Spleen (tissue), 13 donors: ENCODE measurements at places on chromosomes 13 and 19. TPM values are rescaled to one million over a fixed set of nuclear protein-coding genes. Genes with fewer than 3 reads are reported as not detected.
A peak's percentile ranks its signal among the peaks of the same experiment; 100 is the strongest.

GRCh38 chr13:48178126-48178525 lies 54.9 kb upstream of the ITM2B start:
- no peak for DNase-seq

GRCh38 chr13:99481366-99481765 lies 19.9 kb upstream of the TM9SF2 start:
- DNase-seq: no peak

- DNase-seq: no peak
These were observed 22.1 kb downstream of the WTIP start for GRCh38 chr19:34503531-34504272.

DNA sequence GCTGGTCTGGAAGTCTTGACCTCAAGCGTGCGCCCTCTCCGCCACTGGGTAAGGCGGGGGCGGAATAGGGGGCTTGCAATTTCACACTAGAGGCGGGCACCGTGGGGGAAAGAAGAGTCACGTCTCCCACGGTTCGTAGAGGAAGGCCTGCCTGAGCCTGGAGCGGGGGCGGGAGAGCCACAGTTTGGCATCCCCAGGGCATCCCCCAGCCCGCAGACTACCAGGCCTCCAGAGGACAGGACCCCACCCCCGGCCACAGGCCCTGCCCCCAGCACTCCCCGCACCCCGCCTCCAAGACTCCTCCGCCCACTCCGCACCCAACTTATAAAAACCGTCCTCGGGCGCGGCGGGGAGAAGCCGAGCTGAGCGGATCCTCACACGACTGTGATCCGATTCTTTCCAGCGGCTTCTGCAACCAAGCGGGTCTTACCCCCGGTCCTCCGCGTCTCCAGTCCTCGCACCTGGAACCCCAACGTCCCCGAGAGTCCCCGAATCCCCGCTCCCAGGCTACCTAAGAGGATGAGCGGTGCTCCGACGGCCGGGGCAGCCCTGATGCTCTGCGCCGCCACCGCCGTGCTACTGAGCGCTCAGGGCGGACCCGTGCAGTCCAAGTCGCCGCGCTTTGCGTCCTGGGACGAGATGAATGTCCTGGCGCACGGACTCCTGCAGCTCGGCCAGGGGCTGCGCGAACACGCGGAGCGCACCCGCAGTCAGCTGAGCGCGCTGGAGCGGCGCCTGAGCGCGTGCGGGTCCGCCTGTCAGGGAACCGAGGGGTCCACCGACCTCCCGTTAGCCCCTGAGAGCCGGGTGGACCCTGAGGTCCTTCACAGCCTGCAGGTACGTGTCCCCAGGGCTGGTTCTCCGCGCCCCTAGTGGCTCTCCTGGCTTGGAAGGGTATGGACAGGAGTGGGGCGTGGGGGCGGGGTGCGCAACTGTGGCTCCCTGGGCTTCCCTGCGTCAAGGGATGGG lies at the start of gene ANGPTL4:
ANGPTL4 (plus strand) TSS at position 353 of the 969 bp plus-strand sequence; CDS start at position 520, 167 bp downstream.
- peak; percentile 69 for DNase-seq

DNA sequence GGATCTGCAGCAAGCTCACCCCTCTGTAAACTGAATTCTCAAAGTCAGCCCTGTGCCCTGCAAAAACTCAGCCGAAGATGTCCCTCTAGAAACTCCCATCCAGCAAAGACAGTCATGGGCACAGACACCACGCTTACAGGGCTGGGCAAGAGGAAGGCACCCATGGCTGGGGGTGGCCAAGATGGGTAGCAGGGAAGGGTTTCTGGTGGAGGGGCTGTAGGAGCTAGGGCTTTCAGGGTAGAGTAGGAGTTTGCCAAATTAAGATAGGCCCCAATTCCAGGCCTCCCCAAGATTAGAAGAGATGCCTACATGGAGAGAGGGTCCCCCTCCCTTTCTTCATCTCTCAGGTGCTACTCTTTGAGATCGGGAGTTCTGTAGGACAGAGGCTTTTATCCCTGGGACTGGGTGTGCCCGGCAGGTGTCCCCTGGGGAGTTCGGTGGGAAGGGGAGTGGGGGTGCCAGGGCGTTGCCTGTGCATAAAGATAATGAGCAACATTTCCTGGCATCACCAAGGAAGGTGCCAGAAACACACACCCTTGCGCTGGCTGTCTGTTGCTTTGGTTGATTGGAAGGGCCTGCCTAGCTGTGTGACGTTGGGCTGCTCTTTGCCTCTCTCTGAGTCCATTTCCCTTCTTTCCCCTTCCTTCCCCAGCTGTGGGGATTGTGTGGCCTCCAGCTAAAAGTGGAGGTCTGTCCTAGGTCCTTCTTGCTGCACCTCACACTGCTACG lies 9.4 kb downstream of the NRTN start:
- no peak for DNase-seq

GRCh38 chr13:44796597-44797490 lies 192.4 kb downstream of the NUFIP1 start:
- DNase-seq: no peak

- DNase-seq: no peak
These were observed 41.8 kb downstream of the RNASEH2B start for GRCh38 chr13:50951366-50951765.

The LPAR2 gene
- total RNA-seq: 41.1 TPM

The KIR3DL2 gene
- total RNA-seq: 1.0 TPM

The CCDC194 gene
- total RNA-seq: 1.6 TPM

The ZNF100 gene
- total RNA-seq: 19.7 TPM
